ENCODE measurements at places on chromosomes 6 and 20. TPM values are rescaled to one million over a fixed set of nuclear protein-coding genes. Genes with fewer than 3 reads are reported as not detected.

The PSORS1C1 gene
- 0.45 TPM for total RNA-seq

The DTD1 gene
- 26.5 TPM for total RNA-seq

The C2 gene
- 60.8 TPM for total RNA-seq

- DNase-seq, result no peak
Observed at GRCh38 chr6:28478518-28478917, 35.2 kb upstream of the ZSCAN23 start.

GRCh38 chr20:1801225-1801928 lies 93.8 kb upstream of the SIRPA start:
- no peak for DNase-seq

DNA sequence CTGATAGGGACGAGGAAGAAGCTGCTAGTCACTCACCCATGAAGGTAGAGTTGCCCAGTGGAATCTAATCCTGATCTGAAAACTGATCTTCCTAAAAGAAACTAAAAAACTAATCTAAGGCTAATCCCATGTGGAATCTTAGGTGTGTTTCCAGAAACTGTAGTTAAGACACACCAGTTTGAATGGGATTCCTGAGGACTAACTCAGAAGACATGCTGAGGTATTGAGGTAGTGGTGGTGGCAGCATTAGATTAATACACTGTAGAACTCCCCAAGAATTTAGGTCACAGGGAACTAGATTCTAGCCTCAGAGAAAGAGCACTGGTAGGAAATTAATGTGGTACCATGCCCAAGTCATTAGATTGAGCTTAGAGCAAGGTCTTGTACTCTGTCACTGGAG lies 19.6 kb upstream of the AKAP7 start:
- no peak for DNase-seq

- no peak for DNase-seq
Observed at GRCh38 chr20:10040070-10040975, 5.5 kb downstream of the ANKEF1 start.

The SNX21 gene
- 46.7 TPM for total RNA-seq

- DNase-seq, result peak; percentile 11
Observed at GRCh38 chr6:35305117-35305516, 7.5 kb downstream of the DEF6 start.
